ENCODE measurements at places on chromosomes 12 and 14.
A peak's percentile ranks its signal among the peaks of the same experiment; 100 is the strongest.

DNA sequence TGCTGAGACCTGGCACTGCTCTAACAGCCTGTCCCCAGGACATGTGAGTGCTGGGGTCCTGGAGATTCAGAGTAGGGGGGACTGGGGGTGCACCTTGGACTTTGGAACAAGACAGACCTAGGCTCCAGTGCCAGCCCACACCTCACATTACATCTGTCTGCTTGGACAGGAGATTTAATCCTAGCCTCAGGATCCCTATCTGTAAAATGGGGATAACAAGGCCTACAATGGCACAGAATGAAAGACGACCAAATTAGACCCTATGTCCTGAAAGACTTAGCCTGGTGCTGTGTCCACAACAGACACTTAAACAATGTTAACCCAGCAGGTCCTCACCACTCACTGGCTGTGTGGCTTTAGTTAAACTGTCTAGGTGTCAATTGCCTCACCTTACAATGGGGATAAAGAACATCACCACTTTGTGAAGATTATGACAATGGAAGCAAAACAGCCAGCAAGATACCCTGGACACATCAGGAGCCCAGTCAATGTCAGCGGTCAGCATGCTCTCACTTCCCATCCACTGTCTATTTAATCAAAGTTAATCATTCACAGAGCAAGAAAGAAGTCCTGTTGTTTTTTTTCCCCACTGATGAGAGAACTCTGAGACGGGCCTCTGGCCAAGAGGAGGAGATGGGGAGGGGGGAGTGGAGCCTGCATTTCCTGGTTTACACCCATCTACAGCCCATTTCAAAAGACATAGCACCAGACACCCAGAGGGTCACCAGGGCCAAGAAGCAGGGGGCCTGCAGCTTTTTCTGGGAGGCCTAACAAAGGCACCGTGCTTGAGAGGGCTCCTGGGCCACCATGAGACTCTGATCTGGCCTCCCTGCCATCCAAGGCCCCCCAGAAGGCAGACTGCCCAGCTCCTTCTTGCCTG lies 40.6 kb downstream of the ACTN1 start:
- DNase-seq: no peak

DNA sequence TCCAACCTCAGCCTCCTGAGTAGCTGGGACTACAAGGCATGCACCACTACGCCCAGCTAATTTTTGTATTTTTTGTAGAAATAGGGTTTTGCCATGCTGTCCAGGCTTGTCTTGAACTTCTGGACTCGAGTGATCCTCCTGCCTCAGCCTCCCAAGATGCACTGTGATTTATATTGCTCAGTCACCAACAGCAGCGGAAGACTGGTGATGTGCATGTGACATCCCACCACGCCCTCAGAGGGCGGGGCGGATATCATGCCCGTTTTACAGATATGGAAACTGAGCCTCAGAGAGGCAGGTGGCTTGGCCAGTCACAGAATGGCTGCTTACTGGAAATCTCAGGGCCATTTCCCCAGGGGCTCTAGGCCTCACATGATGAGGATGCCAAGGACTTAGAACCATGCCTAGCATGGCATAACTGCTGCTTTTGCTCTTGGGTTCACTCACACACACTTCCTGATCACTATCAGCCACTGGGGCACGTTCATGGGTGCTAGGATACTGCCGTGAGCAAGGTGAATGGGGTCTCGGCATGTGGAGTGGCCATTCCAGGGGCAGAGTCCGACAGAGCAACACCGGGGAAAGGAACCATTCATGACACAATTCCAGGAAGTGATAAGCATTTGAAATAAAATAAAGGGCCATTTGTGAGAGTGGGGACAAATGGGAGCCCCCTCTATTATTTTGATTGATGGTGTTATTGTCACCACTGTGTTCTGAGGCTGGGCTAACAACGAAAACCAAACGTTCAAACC lies 31.9 kb downstream of the RBM19 start:
- no peak for DNase-seq

- no peak for DNase-seq
Measured at GRCh38 chr12:98483621-98484503, 31.5 kb upstream of the TMPO start.

DNA sequence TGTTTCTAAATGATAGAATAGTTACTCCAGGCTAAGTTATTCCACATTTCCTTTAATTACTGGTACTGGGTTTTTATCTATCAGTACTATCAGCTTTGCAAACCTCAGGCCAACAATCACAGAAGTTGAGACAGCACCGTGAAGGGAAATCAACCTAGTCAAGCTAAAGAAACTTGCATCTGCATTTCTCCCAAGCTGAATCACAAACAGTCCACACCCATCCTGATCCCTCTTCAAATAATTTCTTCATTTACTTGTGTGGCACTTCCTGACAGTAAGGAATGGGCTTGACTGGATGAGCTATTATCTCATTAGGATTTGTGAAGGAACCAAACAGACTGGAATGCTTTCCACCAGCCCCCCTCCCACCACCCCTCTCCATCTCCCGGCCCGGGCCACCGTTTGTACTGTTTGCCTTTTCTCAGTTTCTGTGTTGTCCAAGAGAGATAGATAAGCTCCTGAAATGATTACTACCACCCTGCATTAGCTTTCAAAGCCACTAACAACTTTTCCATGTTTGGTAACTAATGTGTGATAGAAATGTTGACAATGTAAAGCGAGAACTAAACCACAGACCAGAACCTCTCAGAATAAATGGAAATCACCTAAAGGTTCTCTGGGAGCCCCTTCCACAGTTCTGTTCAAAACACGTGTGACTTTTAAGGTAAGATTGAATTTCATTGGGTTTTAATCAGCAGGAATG lies 236.3 kb downstream of the SLC25A21 start:
- DNase-seq: no peak

DNA sequence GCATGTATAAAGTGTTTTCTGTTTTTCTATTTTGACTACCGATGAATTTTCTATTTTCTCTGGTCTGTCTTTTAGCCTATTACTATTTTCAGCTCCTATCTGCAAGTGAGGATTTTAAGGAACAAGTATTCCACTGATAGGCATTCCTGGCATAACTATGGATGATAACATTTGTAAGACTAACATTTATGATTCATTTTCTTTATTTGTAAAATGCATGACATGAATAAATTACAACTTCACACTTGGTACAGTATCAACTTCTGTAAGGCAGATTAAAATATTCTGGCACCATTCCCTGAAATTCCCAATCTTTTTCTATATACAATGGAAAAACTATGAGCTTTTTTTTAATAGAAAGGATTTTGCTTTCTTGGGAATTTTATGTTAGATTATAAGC lies 121.0 kb upstream of the GARIN2 start:
- no peak for DNase-seq

- DNase-seq: no peak
Measured at GRCh38 chr14:77378701-77379100, 1.5 kb downstream of the SAMD15 start.

- no peak for DNase-seq
Measured at GRCh38 chr12:62694632-62695031, 228.0 kb downstream of the MON2 start.

GRCh38 chr12:4505376-4505986 lies 33.2 kb upstream of the RAD51AP1 start:
- no peak for DNase-seq

DNA sequence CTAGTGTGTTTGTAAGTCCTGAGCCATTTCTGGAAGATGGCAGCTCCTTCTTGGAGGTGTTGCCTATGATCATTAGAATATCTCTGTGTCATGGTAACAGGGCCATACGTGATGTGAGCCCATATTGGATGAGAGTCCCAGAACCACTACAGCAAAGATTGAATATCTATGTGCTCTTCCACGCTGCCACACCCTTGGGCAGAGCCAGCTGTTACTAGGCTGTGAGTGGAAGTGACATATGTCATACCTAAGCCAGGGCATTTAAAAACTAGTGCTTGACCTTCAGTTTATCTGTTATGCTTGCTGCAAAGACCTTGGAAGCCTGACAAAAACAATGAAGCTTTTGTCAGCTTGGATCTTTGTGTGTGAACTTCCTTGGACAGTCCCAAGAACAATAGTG lies 495.1 kb upstream of the CCDC196 start:
- no peak for DNase-seq

GRCh38 chr12:121786440-121786825 lies 7.1 kb downstream of the RHOF start:
- DNase-seq: no peak

DNA sequence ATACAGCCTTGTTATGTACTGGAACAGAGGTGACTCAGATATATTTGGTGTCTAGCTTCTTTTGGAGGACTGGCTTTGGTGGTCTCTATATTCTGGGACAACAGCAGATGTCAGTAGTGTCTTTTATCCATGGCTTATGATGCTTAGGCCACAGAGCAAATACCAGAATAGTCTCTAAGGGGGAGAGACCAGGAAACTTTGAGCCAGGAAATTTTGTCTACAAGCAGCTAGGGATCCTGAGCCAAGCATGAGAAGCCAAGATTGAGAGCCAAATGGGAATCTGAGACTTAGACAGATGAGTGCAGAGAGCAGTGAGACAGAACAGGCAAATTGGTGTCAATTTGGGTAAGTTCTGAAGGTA lies 28.4 kb upstream of the PTPRR start:
- DNase-seq: no peak

GRCh38 chr12:112367965-112368364 lies 14.3 kb downstream of the HECTD4 start:
- no peak for DNase-seq

GRCh38 chr14:88316521-88316920 lies 6.5 kb downstream of the KCNK10 start:
- no peak for DNase-seq

- no peak for DNase-seq
Measured at GRCh38 chr14:72604133-72604532, 289.8 kb downstream of the DPF3 start.

- no peak for DNase-seq
Measured at GRCh38 chr12:105977236-105977635, 161.5 kb downstream of the NUAK1 start.

DNA sequence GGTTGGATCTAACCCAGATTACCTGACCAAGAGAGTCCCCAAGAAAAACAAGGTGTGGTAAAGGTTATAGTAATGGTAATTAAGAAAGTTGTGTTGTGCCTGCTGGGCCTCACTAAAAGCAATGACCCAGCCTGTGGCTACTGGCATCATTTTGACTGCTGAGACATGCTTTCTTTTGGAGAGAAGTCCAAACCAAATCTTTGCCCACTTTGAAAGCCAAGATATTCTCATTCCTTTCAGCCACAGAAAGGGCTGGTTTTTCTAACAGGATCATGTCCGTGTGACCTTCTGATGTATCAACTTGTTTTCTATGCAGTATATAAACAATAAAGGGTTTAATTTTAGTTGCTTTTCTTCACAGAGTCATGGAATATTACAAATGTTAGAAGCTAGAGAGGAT lies 388.6 kb downstream of the RAD51B start:
- DNase-seq: no peak

DNA sequence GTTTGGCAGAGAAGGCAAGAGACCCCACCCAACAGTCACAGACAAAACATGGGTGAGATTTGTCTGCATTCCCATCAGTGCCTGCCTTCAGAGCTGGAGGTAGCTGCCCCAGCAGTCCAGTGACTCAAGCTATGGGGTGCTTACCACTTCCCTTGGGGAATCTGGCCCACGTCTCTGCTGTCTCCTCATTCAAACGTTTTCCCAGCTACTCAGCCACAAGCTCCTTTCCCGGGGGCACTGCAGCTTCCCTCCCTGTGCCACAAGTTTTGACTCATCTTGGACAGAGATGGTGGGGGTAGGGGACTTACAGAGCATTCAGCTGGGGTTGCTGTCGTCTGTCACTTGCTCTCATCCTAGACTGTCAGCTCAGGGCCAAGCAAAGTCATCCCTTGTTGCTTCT lies 66.6 kb downstream of the FBXL14 start:
- no peak for DNase-seq

- no peak for DNase-seq
Measured at GRCh38 chr14:100835548-100836310, 9.8 kb downstream of the MEG3 start.

DNA sequence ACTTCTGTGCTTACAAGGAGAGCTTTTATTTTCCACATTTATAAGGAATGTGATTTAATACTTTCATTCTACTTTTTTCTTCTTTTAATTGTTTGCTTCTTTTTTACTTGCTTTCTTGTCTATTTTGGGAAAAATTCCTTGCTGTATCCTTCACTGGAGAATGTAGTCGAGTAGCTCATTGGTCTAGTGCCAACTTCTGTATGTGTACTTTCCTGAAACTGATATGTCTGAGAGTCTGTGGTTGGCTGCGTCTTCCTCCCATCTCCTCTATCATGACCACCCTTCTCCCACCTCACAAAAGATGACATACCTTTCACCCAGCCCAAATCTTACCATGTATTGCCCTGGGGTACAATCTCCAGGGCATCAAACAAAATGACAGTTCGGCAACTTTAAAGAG lies 51.8 kb downstream of the MSRB3 start:
- no peak for DNase-seq

GRCh38 chr14:70086685-70087379 lies 101.9 kb downstream of the SLC8A3 start:
- DNase-seq: peak; percentile 13

- no peak for DNase-seq
Measured at GRCh38 chr14:75411214-75411540, 16.6 kb upstream of the JDP2 start.

GRCh38 chr14:50035214-50035613 lies 81.2 kb downstream of the VCPKMT start:
- no peak for DNase-seq

DNA sequence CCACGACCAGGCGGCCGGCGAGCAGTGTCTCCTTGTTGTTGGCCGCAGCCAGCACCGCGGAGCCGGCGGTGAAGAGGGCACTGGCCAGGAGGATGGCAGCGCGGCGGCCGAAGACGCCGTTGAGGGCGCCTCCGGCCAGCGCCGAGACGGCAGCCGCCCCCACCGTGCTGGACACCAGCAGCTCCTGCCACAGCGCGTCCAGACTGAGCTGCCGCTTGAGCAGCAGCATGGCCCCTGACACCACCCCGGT lies 691 bp downstream of the SLC2A13 start:
- DNase-seq: no peak

GRCh38 chr14:88270776-88271175 lies 52.3 kb downstream of the KCNK10 start:
- no peak for DNase-seq

- DNase-seq: peak; percentile 97
Measured at GRCh38 chr14:58244556-58245387, at the start of gene PSMA3. Gene PSMA3, plus strand, starts transcription at chr14:58244843. Its CDS starts 78 bp downstream, at chr14:58244921.

GRCh38 chr14:93688239-93688666 lies 100.0 kb downstream of the PRIMA1 start:
- DNase-seq: no peak

GRCh38 chr12:101117842-101118241 lies 92.2 kb downstream of the SLC5A8 start:
- no peak for DNase-seq

DNA sequence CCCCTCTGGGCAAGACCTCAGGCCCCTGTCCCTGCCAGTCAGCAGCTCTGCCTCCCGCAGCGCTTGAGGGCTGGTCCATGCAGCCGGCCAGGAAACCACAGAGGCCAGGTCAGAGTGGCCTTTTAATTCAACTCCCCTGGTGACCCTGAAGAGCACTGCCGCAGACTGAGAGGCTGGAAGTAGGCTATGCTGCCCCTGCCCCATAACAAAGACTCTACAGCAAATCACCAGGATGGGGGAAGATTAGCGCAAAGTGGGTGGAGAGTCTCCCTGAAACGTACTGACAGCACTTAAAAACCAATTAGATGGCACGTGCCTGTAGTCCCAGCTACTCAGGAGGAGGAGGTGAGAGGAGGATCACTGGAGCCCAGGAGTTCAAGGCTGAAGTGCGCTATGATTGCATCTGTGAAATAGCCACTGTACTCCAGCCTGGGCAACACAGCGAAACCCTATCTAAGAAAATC lies 70.5 kb downstream of the ITPK1 start:
- DNase-seq: no peak
